ENCODE measurements at places on chromosomes 11 and 22.

DNA sequence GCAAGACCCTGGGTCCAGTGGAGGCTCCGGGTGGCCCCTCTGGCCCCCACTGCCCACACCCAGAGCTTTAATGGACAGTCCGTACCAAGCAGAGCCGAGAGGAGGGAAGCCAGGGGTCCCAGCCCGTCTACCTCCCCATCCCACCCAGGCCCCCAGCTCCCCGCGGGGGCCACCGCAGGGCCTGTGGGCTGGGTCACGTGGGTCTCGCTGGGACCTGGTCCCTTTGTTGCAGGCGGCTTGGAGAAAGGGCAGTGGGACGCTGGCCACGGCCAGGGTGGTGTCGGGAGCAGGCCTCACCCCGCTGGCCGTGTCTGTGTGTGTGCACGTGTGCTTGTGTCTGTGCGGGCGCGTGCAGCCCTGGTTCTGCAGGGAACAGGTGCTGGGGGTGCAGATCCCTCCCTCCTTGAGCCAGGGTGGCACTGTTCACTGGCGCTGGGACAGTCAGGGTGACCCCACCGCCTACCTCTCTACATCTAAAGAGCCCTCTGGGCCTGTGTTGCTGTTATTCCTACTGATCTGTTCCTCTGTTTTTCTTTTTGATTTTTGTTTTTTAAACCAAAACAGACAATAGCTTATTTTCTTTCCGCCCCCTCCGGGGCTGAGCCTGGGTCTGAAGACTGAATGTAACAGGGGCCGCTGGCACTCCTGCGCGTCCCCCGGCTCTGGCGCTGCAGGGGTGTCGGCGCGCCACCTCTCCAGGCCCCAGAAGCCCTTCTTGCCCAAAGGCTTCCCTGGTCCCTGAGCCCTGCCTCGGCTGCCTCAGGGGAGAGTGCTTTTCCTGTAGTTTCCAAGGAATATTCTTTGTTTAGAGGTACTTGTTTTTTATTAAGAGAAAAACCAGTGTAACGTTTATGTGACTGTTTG is 20.1 kb upstream of the TMEM191C start:
- no peak for DNase-seq

DNA sequence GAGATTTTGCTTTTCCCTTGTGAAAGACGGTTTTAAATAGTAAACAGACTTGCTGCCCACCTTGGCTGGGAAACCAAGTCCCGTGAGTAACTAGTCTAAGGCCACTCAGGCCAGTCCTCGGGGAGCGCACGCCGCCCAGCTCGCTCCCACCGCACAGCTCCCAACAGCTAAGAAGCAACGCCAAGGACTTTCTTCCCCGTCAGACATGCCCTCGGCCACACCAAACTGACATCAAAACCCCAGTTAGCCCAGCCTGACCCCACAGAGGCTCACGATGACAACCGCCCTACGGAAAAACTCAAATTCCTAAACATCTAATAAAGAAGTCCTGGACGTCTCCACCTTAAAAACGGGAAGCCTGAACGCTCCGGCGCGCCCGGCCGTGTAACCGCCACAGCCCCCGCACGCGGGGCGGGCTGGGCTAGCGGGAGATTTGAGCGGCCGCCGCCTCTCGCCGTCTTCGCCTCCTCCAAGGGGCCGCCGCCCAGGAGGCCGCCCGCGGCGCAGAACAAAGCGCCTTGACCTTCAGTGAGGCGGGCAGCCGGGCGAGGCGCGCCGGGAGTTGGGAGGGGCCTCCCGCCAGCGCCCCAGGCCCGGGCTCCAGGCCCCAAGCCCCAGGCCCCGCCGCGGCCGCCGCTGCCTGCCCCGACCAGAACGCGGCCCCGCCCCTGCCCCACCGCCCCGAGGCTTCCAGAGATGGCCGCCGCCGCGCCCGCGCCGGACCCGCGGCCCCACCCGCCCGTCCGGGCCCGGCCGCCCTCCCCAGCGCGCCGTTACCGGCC is 486 bp downstream of the NAP1L4 start:
- DNase-seq, result no peak

- no peak for DNase-seq
Measured at GRCh38 chr11:33932721-33933120, 40.8 kb upstream of the LMO2 start.

- no peak for DNase-seq
Measured at GRCh38 chr22:39493759-39494158, 8.3 kb upstream of the MIEF1 start.

DNA sequence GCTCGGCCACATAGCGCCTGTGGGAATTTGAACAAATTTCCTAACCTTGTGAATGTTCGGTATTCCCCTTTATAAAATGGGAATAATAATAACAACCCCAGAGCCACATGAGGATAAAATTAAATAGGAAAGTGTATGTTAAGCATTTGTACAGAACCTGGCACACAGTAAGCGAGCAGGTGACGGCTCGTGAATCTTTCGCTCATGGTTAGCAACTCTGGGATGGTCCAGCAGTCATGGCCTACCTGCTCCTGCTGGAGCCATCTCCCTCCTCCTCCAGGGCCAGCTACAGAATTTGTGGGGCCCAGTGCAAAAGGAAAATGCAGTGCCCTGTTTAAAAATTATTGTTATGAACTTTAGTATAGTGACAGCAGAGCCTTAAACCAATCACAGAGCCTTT is 88.5 kb upstream of the CSNK2A3 start:
- no peak for DNase-seq

DNA sequence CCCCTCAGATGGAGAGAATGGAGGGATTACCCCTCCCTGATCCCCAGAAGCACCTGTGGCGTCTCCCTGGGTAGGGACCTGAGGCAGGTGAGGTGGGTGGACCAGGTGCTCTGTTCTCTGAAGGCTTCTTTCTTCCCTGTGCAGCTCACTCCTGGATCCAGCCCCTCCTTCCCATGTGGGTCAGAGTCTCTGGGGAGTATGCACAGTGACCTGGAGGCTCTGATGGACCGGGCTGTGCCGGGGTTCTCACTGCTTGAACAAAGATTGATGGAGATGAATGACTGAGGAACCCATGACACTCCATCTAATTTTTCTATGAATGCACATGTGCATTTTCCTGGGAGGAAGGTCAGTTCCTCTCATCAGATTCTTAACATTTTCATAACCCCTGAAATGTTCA is 78.6 kb upstream of the SHANK2 start:
- DNase-seq, result no peak

- no peak for DNase-seq
Measured at GRCh38 chr11:128687321-128687720, 6.6 kb upstream of the FLI1 start.

- DNase-seq, result no peak
Measured at GRCh38 chr11:90722552-90723190, 499.8 kb upstream of the CHORDC1 start.

All from stimulated activated CD8-positive, alpha-beta memory T cell treated with anti-CD3 and anti-CD28 coated beads, Interleukin-4, amount 100 ng/mL, for 1 hour (primary cell).